ENCODE measurements at places on chromosomes 6 and 20.

DNA sequence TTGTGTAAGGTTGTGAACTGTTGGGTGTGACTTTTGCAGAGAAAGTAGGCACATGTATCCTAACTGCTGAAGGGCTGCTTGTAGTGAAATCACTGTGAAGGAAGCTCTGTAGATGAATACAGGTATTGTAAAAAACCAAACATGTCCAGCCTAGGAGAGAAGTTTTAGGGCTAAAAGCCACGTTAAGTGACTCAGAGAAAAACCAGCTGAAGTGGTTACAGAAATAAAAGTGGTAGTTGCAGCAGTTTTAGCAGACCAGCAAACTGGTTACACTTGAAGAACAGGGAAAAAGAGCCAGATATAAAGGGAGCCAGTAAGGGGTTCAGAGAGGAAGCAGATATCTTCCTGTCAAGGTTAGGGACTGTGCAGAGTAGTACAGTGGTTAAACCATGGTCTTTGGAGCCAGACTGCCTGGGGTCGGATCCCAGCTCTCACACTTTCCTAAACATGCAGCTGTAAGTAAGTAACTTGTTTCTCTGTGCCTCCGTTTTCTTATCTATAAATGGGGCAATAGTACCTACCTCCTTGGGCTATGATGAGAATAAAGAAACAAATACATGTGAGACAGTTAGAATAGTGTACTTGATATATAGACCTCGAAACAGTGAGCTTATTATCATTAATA, 33.8 kb upstream of the RNF8 start:
- DNase-seq, result no peak

GRCh38 chr20:41533537-41534136, 84.5 kb downstream of the CHD6 start:
- DNase-seq, result no peak

GRCh38 chr20:49340161-49340966, 62.5 kb upstream of the ZNFX1 start:
- no peak for DNase-seq

DNA sequence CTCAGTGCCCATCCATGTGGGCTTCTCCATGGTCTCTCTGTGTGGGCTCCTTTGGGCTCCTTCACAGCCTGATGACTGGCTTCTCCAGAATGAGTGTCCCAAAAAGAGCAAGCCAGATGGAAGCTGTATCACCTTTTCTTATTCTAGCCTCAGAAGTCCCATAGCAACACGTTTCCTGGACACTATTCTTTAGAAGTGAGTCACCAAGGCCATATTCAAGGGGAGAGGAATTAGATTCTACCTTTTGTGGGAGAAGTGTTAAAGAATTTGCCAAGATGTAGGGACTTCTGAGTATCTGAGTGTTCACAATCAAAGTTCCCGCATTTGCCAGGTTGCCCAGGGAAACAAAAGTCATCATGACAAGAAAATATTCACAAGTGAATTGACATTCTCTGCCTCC, 20.7 kb upstream of the TBC1D22B start:
- DNase-seq, result no peak

- DNase-seq, result no peak
Measured at GRCh38 chr6:8080362-8081151, 16.4 kb upstream of the BLOC1S5 start.
